ENCODE measurements at places on chromosomes 12 and 14. TPM values are rescaled to one million over a fixed set of nuclear protein-coding genes. Genes with fewer than 3 reads are reported as not detected.

- peak overlapping the region; percentile 89 for H3K27ac ChIP-seq
- no peak for DNase-seq
- H3K27me3 ChIP-seq: no peaks in the 10 kb centered on the region
- H3K36me3 ChIP-seq: peaks cover 5% of the 10 kb centered on the region
- H3K4me1 ChIP-seq: peaks cover 79% of the 10 kb centered on the region
These were observed 130.7 kb upstream of the HIF1A start for GRCh38 chr14:61564618-61565091.

- H3K27me3 ChIP-seq: peaks cover 6% of the 10 kb centered on the region
- no peak for DNase-seq
- no peak overlapping the region for H3K27ac ChIP-seq
- H3K4me1 ChIP-seq: no peaks in the 10 kb centered on the region
These were observed 239.2 kb downstream of the ADGRD1 start for GRCh38 chr12:131192951-131193350.

The KERA gene
- not detected for total RNA-seq

The GDF3 gene
- total RNA-seq: not detected

DNA sequence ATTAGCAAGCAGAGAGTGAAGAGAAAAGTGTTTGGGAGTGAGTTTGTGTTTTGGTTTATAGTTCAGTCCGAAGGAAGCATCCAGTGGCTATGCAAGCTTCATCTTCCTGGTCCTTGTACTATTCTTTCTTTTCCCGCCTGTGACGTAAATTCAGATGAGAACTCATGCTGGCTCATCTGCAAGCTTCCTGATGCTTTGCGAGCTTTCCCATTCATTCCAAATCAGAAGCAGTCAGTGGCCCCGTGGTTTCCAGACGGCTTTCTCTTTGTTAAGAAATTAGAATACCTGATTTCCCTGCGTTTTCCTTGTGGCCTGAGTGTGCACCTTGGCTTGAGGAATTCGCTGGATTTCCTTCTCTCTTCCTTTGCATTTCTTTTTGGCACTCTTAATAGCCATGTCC, 89.5 kb downstream of the TESC start:
- no peak overlapping the region for H3K27ac ChIP-seq
- DNase-seq: no peak
- H3K4me3 ChIP-seq: no peak overlapping the region

DNA sequence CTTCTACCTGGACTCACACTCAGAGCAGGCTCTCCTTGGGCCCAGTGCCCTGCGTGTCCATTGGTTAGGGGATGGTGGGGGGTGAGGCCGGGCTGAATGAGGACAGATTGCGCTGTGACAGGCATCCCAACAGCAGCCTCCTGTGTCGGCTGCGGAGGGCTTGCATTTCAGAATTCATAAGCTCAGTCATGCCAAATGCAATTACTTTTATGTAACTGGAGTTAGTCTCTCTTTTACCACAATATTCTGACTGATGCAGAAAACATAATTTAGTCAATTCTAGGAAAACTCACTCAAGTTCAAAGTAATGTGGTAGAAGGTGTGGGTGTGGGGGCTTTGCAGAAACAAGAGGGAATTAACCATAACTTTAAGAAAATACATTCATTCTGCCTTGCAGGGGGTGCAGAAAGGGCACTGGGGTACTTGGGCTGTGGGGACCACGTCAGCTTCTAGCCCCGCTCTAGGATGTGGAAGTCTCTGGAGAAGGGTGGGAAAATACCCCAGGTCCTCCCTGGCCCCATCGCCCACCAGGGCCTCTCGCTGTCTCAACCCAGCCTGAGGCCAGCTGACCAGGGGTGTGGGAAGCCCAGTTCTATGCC, 257.7 kb downstream of the ADGRD1 start:
- no peak overlapping the region for H3K4me3 ChIP-seq
- no peak overlapping the region for H3K27ac ChIP-seq
- peak; percentile 39 for DNase-seq
- no peaks in the 10 kb centered on the region for H3K36me3 ChIP-seq
- H3K27me3 ChIP-seq: peaks cover 2% of the 10 kb centered on the region

DNA sequence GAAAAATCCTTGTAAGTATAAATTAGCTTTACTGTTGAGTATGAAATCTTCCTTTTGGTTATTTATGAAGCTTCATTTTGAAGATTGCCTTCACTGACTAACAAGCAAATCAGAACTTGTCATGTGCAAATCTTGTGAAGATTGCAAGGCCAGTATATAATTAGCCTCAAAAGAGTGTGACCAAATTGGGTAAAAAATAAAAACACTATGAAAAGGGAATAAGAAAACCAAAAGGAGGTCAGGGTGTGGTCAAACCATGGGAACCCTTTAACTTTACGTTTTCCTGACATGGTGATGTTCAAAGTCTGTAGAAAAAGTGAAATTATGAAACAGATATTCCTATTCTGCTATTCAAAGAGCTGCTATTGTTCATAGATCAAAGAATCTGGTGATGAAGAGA, 230.3 kb downstream of the BCAT1 start:
- peak overlapping the region; percentile 35 for H3K4me3 ChIP-seq
- no peak for DNase-seq
- H3K27me3 ChIP-seq: peaks cover 8% of the 10 kb centered on the region
- H3K36me3 ChIP-seq: peaks cover 13% of the 10 kb centered on the region
- peak overlapping the region; percentile 87 for H3K27ac ChIP-seq

GRCh38 chr12:129788506-129789084, 115.2 kb downstream of the TMEM132D start:
- H3K4me1 ChIP-seq: no peaks in the 10 kb centered on the region
- no peak for DNase-seq
- H3K4me3 ChIP-seq: no peak overlapping the region
- no peaks in the 10 kb centered on the region for H3K36me3 ChIP-seq
- H3K27me3 ChIP-seq: no peaks in the 10 kb centered on the region

GRCh38 chr14:55874785-55875184, 243.4 kb upstream of the PELI2 start:
- no peaks in the 10 kb centered on the region for H3K36me3 ChIP-seq
- H3K4me3 ChIP-seq: no peak overlapping the region
- H3K4me1 ChIP-seq: no peaks in the 10 kb centered on the region
- no peak for DNase-seq
- H3K27ac ChIP-seq: no peak overlapping the region
- peaks cover 11% of the 10 kb centered on the region for H3K27me3 ChIP-seq

DNA sequence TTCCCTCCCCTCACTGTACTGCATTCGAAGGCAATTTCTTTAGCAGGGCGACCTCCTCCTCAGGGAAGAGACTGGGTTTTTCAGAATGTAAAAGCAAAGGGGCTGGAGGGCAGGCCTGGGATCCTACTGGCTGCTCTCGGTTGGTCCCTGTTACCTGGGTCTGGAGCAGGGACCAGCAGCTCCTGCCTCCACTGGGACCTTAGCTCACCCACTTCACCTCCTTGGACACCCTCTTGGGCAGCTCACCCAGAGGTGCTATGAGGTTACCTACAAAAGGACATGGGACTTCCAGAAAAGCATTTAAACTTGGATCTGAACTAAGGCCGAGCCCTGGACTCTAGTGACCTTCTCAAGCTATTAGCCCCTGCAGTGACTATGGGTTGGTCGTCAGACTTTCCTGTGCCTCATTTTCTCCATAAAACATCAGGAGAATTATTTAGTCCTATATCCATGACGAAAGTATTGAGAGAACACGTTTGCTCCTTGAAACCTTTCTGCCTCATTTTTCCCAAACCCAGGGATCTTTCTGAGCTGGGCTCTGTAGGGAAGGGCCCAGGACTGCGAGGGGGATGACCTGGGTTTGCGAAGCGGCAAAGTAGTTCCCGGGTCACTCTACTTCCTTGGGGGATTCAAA, 65.0 kb downstream of the FBXL14 start:
- H3K27me3 ChIP-seq: peaks cover 57% of the 10 kb centered on the region
- no peak overlapping the region for H3K27ac ChIP-seq
- peak overlapping the region; percentile 69 for H3K4me3 ChIP-seq
- no peak for DNase-seq

DNA sequence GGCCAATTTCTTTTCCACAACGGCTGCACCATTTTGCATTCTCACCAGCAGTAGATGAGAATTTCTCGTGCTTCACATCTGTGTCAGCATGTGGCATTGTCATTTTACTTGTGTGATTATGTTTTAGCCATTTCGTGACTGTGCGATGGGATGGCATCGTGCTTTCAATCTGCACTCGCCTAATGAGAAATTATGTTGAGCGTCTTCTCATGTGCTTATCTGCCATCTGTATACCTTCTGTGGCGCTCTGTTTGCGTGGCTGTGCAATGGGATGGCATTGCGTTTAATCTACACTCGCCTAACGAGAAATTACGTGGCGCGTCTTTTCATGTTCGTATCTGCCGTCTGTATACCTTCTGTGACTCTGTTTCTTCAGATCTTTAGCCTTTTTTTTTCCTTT, 14.9 kb upstream of the GPR132 start:
- H3K4me1 ChIP-seq: peaks cover 22% of the 10 kb centered on the region
- no peak overlapping the region for H3K4me3 ChIP-seq
- H3K27me3 ChIP-seq: no peaks in the 10 kb centered on the region
- H3K36me3 ChIP-seq: no peaks in the 10 kb centered on the region
- no peak for DNase-seq

The COCH gene
- total RNA-seq: 0.94 TPM

GRCh38 chr12:69620921-69621320, 10.2 kb upstream of the LRRC10 start:
- no peak overlapping the region for H3K27ac ChIP-seq
- H3K4me3 ChIP-seq: no peak overlapping the region
- no peak for DNase-seq
- H3K36me3 ChIP-seq: no peaks in the 10 kb centered on the region
- H3K27me3 ChIP-seq: peaks cover 4% of the 10 kb centered on the region
- H3K4me1 ChIP-seq: no peaks in the 10 kb centered on the region

- H3K4me1 ChIP-seq: no peaks in the 10 kb centered on the region
- no peak for DNase-seq
- H3K27ac ChIP-seq: no peak overlapping the region
- H3K36me3 ChIP-seq: no peaks in the 10 kb centered on the region
- H3K4me3 ChIP-seq: no peak overlapping the region
These were observed 25.5 kb upstream of the KCNK10 start for GRCh38 chr14:88348546-88348945.

The IAPP gene
- total RNA-seq: not detected

The SCN8A gene
- total RNA-seq: 1.0 TPM

- H3K27me3 ChIP-seq: no peaks in the 10 kb centered on the region
- H3K36me3 ChIP-seq: peaks cover 2% of the 10 kb centered on the region
- DNase-seq: no peak
These were observed 167.2 kb upstream of the ATP2B1 start for GRCh38 chr12:89875809-89876208.

The TOMM20L gene
- total RNA-seq: not detected

The FAM181A gene
- not detected for total RNA-seq

The SDR9C7 gene
- total RNA-seq: not detected

The CEBPE gene
- total RNA-seq: 0.19 TPM

The FKBP3 gene
- total RNA-seq: 70.5 TPM

The TAS2R30 gene
- 1.4 TPM for total RNA-seq

DNA sequence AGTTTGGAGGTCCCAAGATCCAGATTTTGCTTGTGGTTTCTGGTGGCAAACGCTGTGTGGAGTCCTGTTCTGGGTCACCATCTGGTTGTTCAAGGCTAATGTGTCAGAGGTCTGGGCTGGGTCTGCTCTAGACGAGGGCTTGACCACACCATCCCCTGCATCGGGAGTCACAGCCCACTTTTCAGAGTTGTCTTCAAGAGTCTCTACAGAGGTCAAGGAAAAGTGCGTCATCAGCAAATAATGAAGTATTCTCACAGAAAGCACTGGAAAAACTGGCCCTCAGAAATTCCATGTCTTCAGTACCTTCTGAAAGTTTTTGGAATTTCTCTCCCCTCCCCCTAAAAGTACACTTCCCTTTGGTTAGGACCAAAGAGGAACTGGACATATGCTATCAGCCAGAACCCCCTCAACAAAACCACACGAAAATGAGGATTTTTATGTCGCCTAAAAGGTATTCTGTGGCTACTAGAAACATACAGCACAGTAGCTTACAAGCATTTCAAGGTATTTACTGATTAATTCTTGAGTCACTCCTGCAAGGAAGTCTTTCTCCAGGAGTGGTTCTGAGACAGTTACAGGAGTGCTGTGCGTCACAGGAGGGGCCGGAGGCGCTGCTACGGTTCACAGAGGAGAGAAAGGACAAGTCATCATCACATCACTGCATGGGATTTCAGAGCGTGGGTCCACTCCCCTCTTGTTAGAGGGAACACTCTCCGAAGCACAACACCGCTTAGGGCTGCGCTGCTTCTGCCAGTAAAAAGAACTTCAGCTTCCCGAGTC, 35.4 kb downstream of the RAD52 start:
- peak overlapping the region; percentile 65 for H3K27ac ChIP-seq
- peaks cover 13% of the 10 kb centered on the region for H3K4me1 ChIP-seq
- peaks cover 64% of the 10 kb centered on the region for H3K36me3 ChIP-seq
- no peak overlapping the region for H3K4me3 ChIP-seq
- no peak for DNase-seq

Data from activated CD4-positive, alpha-beta T cell treated with anti-CD3 and anti-CD28 coated beads for 36 hours (primary cell).